Fibroblast of gingiva (primary cell): ENCODE measurements at places on chromosomes 6 and 20.

GRCh38 chr6:149032599-149033405, 284.7 kb upstream of the TAB2 start:
- peak; percentile 99 for DNase-seq

DNA sequence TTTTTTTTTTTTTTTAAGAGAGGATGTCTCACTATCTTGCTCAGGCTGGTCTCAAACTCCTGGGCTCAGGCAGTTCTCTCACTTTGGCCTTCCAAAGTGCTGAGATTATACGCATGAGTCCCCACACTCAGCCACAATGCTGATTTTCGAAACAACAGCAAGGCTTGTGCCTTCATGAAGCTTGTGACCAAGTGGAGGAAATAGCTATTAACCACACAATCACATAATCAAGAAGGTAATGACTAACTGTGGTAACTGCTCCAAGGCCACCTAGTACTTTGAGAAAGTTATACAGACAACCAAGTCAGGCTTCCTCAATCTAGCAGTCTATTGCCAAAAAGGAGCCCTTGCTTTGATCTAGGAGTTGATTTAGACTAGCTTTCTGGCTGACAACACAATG, 46.3 kb downstream of the SOD2 start:
- DNase-seq = no peak

GRCh38 chr20:59421089-59421488, 120.7 kb downstream of the EDN3 start:
- no peak for DNase-seq

GRCh38 chr6:168937054-168937453, 316.6 kb downstream of the THBS2 start:
- peak; percentile 66 for DNase-seq

DNA sequence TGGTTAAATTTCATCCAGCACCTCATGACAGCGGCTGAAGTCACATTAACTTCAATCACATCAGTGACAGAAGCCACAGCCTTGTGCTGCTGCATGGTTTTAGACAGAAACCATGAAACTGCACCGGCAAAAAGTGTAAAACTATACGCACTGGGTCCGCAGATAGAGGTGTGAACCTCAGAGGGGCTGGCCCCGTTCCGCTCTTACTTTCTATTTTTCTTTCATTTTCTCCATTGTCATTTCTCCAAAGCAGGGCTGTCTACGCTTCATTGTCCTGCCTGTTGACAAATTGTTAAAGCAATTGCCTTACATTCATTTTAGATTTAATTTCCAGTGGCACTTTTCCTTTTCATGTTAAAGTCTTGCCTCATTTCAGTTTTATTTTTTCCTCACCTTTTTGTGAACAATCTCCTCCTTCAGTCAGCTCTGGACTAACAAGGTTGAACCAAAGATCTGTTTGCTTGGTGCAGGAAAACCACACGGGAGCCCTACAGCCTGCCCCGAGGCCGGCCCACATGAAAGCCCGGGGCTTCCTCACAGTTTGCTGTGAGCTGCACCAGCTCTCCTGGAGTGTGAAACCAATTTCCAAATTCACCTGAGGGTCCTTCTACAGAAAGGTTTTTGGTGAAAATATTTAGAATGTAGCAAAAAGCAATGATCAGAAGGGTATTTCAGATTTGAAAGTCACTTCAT, 63.7 kb downstream of the PRR18 start:
- no peak for DNase-seq

- DNase-seq = peak; percentile 25
Observed at GRCh38 chr6:81613606-81614005, 138.9 kb downstream of the TENT5A start.

GRCh38 chr6:105988321-105988720, 97.8 kb upstream of the PRDM1 start:
- peak; percentile 61 for DNase-seq

GRCh38 chr6:145012039-145012662, 723.2 kb downstream of the EPM2A start:
- no peak for DNase-seq

- no peak for DNase-seq
Observed at GRCh38 chr6:36840432-36841403, 1.5 kb upstream of the CPNE5 start.
